ENCODE measurements at places on chromosomes 4 and X.
A peak's percentile ranks its signal among the peaks of the same experiment; 100 is the strongest.

- DNase-seq: no peak
Observed at GRCh38 chrX:102599951-102600579, 750 bp downstream of the ARMCX5 start.

- DNase-seq: no peak
Observed at GRCh38 chr4:78068481-78068880, 11.4 kb downstream of the FRAS1 start.

DNA sequence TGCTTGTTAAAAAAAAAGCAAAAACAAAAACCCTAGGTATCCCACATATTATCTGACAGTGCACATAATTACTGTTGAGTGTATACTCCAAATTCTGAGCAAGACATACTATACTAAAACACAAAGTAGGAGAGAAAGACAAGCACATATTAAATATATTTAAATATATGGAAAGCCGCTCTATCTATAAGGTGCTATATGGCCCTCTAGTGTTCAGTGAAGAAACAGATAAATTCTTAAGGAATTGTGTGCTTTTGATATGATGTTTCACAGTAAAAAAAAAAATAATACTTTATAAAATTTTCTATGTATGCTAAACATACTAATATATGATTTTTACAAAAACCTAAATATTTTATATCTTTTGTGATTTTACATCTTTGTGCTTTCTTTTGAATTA lies 137.8 kb downstream of the FBXW7 start:
- no peak for DNase-seq

DNA sequence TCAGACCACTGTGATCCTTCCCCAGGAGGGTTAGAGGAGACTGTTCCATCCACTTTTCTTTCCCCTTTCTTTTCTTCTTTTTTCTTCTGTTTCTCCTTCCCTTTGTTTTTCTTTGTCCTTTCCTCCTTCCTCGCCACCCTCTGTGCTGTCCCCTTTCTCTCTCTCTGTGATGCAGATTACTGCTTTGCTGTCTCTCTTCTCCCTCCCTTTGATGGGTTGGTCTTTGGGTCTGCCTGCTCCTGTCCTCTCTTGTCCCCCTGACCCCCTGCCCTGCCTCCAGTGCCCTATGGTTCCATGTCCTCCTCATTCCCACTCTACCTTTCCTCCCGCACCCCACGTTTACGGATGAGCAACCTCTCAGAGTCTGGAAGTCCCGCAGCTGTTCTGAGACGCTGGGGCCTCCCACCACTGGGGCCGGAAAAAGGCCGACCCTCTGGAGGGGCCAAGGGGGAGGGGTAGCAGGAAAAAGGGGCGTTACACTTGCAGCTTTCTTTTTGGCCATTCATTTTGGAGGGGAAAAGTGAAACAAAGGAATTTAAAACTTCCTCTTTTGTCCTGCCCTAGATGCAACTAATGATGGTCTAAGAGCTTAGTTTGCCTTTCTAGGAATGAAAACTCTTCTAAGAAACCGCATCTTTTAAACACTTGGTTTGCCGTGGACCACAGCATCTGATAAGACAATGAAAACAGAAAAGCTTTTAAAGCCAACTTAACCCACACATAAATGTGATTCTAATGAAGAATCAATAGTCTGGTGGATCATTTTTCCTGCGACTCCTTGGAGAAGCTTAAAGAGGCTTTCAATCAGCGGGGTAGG lies 24.5 kb upstream of the TSR2 start:
- DNase-seq: no peak

- no peak for DNase-seq
Observed at GRCh38 chrX:71637848-71638247, 19.5 kb upstream of the CXCR3 start.

GRCh38 chr4:184166736-184167135 lies 50.9 kb downstream of the ENPP6 start:
- no peak for DNase-seq

DNA sequence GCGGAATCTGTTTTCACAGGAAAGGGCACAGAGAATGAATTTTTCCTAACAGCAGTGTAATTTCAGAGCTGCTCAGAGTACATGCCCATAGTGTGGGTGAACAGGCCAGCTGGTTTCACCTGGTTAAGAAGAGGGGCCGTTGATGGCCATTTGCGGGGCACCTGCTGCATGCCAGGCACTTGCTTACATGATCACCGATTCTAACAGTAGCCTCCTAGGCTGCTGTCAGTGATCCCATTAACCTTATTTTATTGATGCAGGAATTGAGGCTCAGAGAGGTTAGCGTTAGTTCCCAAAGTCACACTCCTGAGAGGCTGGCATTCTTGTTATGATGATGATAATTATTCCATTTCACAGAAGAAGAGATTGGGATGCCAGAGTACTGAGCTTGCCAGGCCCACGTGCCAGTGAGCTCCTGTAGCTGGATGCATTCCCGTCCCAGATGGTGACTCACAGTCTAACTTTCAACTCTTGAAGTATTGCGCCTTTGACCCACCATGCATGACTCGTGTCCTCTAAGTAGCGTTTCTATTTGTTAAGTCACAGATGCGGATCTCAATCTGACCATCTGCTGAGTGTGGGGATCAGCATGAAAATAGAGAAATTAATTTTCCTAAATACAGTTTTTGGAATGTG lies 76.5 kb downstream of the PSAPL1 start:
- DNase-seq: no peak

DNA sequence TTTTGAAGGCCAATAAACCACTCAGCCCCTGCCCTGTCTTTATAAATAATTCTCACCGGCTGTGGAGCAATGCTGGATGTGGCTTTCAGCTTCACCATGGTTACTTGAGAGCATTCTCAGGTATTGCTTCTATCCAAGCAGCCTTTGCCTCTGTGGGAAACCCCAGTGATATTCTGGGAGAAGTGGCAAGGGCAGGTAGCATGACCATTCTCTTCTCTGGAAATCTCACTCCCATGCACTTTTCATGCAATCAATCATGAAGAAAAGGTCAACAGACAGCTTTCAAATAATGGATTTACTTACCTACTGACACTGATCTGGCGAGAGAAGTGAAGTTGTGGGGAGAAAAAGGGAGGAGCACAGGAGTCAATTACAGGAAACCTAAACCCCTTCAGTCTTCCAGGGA lies 49.5 kb downstream of the UNC5C start:
- DNase-seq: no peak

DNA sequence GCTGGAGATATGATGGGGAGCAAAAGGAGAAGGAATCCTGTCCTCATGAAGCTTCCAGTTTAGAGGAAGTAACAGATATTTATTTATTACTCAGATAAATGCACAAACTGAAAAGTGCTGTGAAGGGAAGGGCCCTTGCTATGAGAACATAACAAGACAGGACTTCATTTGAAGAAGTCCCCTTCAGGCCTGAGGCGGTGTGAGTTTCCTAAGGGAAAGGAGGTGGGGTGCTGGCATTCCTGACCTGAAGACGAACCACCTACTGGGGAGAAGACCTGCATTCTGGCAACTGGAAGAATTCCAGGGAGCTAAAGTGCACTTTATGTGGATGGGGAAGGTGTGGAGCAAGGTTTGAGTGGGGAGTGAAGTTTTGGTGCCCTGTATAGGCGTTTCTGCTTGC lies 15.9 kb upstream of the SPARCL1 start:
- DNase-seq: no peak

DNA sequence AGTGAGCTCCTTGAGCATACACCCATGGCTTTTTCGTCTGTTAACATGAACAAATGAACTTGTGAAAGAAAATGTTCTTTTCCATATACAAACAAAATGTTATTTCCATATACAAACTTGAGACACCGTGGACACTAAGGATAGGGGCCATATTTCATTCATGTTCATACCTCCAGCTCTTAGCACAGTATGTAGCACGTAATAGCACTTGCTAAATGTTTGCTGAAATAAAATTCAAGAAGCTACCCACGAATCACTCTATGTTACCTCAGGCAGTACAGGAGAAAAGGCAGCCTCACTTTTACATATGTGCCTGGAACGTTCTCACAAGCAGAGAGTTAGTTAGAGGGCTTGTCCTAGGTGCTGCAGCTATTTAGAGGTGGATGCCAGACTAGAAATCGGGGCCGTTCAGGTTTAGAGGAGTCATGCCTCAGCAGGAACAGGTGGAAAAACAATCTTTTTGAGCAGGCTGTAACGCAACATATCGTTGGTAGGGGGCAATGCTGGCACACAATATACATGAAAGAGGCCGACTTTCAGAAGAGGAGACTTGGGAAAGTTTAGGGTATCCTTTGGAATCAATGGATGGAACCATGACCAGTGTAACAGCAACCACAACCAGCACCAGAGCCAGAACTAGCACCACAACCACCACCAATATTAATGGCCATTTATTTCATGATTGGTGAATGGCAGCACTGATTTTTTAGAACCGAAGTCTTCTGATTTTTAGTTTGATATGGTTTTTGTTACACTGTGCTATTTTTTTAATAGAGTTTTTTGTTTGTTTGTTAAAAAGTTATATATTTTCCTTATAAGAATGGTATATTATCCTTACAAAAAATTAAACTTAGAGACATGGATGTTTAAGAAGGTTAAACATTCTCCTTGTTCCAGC lies 14.8 kb upstream of the PAQR3 start:
- DNase-seq: no peak

- no peak for DNase-seq
Observed at GRCh38 chrX:40007756-40008705, 89.7 kb downstream of the BCOR start.

DNA sequence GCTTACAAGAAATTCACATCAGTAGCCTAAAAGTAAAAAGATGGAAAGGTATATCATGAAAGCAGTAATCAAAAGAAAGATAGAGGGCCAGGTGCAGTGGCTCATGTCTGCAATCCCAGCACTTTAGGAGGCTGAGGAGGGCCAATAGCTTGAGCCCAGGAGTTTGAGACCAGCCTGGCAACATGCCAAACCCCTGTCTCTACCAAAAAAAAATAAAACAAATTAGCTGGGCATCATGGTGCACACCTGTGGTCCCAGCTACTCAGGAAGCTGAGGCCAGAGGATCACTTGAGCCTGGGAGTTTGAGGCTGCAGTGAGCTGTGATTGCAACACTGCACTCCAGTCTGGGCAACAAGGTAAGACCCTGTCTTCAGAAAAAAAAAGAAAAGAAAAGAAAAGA lies 55.5 kb downstream of the GSPT2 start:
- no peak for DNase-seq

GRCh38 chr4:87832669-87833068 lies at the start of gene MEPE:
Gene MEPE, plus strand, starts transcription at chr4:87832969. Its CDS starts 1,746 bp downstream, at chr4:87834715.
- DNase-seq: no peak

- peak; percentile 18 for DNase-seq
Observed at GRCh38 chr4:74320559-74321118, 12.4 kb downstream of the EPGN start.

GRCh38 chr4:38411092-38411491 lies 252.9 kb upstream of the KLF3 start:
- no peak for DNase-seq

DNA sequence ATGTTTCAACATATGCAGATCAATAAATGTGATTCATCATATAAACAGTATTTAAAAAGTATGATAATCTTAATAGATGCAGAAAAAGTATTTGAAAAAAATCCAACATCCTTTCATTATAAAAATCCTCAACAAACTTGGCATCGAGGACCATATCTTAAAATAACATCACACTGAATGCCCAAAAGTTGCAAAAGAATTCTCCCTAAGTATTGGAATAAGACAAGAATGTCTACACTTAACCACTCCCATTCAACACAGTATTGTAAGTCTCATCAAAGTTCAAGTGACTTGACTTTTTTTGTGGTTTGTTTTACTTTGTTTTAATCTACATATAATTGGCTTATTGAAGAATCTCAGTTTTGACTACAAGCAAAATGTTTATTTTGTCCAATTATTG lies 779.0 kb upstream of the SLIT2 start:
- DNase-seq: no peak

DNA sequence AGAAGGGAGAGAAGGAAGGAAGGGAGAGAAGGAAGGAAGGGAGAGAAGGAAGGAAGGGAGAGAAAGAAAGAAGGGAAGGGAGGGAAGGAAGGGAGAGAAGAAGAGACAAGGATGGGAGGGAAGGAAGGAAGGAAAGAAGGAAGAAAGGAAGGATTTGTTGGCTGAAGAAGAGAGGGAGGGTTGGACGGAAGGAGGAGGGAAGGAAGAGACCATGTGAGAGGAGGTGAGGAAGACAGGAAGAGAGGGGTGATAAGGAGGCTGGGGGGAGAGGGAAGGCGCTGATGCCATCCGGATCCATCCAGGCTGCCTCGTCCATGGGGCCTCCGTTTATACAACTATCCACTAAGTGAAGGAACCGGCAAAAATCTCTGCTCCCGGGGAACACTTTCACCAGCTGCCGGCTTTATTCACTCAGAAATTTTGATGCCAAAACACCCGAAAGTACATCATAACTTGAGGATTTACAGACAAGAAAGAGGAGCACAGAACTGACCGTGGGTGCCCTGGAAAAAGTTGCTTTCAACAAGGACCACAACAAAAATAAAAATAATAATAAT lies 14.9 kb downstream of the DHRSX start:
- no peak for DNase-seq

GRCh38 chrX:141975839-141976238 lies 72.1 kb downstream of the MAGEC1 start:
- DNase-seq: no peak

DNA sequence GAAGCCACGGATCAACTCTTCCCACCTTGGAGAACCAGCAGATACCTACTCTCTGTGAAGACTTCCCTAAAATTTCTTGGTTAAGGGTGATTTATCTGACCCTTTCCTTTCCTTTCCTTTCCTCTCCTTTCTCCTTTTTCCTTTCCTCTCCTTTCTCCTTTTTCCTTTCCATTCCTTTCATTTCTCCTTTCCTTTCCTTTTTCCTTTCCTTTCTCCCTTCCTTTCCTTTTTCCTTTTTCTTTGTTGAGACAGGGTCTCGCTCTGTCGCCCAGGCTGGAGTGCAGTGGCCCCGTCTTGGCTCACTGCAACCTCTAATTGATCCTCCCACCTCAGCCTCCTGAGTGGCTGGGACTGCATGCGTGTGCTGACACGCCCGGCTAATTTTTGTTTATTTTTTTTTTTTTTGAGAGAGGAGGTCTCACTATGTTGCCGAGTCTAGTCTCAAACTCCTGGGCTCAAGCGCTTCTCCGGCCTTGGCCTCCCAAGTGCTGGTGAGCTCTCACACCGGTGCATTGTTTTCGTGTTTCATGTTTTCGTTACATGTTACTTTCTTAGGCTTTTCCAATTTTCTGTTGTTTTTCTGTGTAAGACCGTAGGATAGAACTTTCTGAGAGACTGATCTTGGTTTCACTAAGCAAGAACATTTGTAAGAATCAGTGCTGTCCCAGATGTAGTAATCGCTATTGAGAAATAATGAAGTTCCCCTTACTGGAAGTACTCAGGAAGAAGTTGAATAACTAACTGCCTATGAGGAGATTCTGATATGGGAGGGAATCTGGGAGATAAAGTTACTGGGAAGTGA lies 2.0 kb downstream of the TMEM165 start:
- no peak for DNase-seq

DNA sequence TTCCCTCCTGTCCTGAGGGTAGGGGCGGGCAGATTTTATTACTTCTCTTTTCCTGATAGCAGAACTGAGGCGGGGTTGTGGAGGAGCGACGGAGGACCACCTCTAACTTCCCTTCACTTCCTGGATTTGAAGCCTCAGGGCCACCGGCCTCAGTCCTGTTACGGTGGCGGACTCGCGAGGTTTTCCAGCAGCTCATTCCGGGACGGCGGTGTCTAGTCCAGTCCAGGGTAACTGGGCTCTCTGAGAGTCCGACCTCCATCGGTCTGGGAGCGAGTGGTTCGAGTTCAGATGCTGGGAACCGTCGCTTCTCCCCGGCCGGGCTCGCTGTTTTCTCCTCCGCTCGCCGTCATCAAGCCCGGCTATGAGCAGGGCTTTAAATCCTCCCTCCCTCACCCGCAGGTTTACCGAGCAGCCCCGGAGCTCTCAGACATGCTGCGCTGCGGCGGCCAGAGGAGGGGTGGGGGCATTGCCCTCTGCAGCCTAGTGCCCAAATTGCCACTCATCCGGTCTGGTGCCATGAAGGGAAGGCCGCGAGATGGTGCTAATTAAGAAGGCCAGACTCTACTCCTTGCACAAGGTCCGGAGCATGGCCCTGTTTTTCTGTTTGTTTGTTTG lies 23.3 kb downstream of the HAND2 start:
- no peak for DNase-seq

Measured in activated T-cell treated with anti-CD3 and anti-CD28 coated beads, Interleukin-2, amount 50 U/mL, for 1 hour (primary cell).